Globus pallidus (tissue), 1 donor: ENCODE measurements at places on chromosomes 16 and 17.
A peak's percentile ranks its signal among the peaks of the same experiment; 100 is the strongest.

- DNase-seq: no peak
These were observed 1.6 kb downstream of the UBALD1 start for GRCh38 chr16:4612977-4613635.

DNA sequence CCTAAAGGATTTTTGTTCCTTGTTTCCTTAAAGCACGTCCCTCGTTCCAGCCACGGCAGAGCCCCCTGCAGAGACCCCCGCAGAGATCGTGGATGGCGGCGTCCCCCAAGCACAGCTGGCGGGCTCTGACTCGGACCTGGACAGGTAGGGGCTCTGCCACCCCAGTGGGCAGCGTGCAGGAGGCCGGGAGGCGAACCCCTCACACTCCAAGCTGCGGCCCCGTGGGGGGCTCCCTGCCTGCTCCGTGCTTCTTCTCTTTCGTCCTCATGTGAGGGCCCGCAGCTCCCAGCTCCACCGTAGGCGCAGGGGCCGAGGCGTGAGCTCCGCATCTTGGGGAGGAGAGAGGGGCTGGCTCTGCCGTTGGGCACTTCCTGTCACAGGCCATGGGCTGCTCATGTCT, 8.5 kb downstream of the TELO2 start:
- no peak for DNase-seq

DNA sequence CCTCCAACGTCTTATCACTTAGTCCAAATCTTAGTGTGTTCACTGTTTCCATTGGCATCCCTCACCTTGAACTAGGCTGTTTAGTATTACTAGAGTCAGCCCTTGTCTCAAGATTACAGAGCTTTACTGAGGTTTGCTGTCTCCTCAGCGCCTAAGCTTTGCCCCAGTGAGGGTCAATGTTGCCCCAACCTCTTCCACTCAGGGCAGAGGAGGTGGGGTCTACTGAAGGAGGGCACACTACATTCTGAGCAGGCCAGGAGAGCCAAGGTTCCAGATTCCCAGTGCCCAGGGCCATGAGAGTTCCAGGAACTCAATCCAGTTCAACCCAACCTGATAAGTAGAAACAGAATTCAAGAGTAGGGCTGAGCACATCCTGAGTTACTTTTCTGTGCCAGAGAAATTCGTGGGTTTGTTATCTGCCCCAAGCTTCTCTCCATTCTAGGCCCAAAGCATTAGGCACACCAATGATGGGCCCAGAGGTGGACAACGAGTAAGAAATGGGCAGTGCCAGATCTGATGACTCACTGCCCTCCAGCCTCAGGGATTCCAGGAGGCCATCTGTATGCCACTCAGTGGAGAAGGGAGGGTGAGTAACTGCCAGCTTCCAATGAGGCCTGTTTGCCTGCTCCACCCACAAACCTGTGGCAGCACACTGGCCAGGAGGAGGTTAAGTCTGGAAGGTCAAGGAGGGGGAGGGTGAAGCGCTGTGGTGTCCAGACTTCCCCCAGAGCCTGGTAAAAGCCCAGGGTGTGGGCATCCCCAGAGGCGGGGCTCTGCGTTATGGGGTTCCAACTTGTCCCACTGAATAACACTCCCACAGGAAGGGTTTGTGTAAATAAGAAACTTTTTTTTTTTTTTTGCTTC, 8.2 kb downstream of the TUBG2 start:
- no peak for DNase-seq

GRCh38 chr17:63550817-63551639, 751 bp downstream of the DCAF7 start:
- no peak for DNase-seq

GRCh38 chr16:3655396-3656159, 1.1 kb downstream of the DNASE1 start:
- DNase-seq: no peak

GRCh38 chr16:4641306-4641687, 16.7 kb downstream of the MGRN1 start:
- no peak for DNase-seq

- no peak for DNase-seq
These were observed 59.6 kb upstream of the CDH13 start for GRCh38 chr16:82567175-82567574.

GRCh38 chr16:26554030-26554429, 512.7 kb upstream of the C16orf82 start:
- DNase-seq: no peak

DNA sequence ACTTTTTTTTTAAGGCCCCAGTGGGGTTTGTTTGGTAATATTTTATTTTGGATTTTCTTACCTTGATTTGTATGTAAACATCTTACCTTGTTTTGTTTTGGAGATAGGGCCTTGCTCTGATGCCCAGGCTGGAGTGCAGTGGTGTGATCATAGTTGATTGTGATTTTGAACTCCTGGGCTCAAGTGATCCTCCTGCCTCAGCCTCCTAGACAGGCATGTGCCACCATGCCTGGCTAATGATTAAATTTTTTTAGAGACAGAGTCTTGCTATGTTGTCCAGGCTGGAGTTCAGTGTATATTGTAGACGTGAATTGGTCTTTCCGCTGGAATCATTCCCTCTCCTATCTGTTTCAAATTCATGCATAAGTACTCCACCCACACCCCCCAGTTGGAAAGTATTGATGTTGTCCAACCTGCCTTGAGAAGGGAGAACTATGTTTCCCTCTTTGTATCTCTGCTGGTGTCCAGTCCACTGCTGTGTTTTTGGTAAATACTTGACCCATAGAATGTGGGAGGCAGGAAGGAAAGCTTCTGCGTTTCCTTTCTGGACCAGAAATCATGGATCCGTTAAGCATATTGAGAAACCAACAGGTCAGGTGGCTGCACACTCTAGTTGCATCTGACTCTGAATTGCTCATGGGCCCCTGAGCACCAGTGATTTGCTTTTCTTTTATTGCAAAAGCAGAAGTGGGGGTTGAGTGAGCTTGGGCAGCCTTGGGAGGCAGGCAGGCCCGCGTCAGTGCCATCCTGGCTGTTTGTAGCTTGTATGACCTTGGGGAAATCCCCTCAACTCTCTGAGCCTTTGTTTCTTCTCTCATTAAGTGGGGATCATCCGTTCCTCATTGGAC, 25.0 kb downstream of the RMI2 start:
- no peak for DNase-seq

GRCh38 chr17:64638552-64639203, 23.4 kb downstream of the SMURF2 start:
- no peak for DNase-seq

DNA sequence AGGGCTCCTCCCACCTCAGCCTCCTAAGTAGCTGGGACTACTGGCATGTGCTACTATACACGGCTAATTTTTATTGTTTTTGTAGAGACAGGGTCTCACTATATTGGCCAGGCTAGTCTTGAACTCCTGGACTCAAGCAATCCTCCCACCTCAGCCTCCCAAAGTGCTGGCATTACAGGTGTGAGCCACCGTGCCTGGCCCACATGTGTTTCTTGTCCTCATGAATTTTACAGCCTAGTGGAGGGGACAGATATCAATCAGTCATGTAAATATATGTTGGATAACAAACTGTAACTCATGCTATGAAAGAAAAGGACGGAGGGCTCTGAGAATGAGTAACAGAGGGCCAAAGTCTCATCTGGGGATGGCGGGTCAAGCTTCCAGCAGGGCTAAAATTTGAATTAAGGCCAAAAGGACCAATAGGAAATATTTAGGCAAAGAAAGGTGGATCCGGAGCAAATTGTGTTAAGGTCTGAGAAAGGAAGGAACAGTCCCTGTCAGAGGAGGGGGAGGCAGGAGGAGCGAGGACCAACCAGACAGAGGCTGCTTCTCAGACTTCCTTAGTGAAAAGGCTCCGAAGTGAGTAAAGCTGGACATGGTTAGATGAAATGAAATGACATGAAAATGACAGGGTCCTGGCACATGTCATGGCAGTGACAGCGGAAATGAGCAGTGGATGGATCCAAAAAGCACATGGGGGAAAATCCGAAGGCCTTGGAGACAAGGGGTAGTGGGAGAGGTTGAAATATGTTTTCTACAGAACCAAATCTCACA, 3.8 kb downstream of the PDZD9 start:
- DNase-seq: no peak

DNA sequence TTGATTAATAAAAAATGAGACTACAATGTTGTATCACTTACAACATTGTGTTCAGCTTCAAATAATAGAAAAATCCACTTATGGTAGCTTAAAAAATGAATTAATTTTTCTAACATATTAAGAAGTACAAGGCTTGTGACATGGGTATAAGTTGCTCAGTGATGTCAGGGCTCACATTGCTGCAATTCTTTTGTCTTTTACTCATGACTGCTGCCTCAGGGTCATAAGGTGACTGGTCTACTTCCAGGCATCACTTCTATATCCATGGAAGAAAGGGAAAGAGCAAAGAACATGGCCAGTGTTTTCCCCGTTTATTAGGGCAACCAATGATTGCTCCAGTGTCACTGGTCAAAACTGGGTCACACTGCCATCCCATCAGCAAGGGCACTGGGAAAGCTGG, 295.3 kb downstream of the MAP2K4 start:
- DNase-seq: no peak

- DNase-seq: no peak
These were observed 374.0 kb downstream of the GRIN2A start for GRCh38 chr16:9808210-9808609.

GRCh38 chr17:74277935-74278334, 3.9 kb downstream of the DNAI2 start:
- DNase-seq: no peak

- no peak for DNase-seq
These were observed 6.0 kb upstream of the SLC16A3 start for GRCh38 chr17:82222816-82223215.

- DNase-seq: peak; percentile 20
These were observed 945 bp downstream of the SGSH start for GRCh38 chr17:80219013-80219762.

- DNase-seq: no peak
These were observed 42.1 kb downstream of the GPRC5B start for GRCh38 chr16:19842426-19843157.

GRCh38 chr16:78647491-78647890, 548.0 kb downstream of the WWOX start:
- DNase-seq: no peak

DNA sequence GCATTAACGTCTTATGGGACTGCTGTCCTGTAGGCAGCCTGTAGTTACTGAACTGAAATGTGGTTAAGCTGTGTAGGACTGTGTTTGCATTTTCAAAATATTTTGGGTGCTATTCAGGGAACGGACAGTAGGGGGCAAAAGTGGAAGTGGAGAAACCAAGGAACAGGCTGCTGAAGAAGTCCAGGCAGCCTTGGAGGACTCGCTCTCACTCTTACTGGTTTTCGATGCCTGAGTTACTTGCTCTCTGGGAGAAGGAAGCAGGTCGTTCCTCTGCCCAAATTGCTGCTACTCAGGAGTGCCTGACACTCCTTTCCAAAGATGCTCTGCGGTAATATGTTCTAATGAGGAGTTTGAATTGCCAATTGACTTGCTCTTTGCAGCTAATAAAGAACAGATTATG, 64.5 kb upstream of the RBFOX1 start:
- DNase-seq: peak; percentile 30

GRCh38 chr17:29716566-29716965, 93.9 kb upstream of the CORO6 start:
- no peak for DNase-seq

DNA sequence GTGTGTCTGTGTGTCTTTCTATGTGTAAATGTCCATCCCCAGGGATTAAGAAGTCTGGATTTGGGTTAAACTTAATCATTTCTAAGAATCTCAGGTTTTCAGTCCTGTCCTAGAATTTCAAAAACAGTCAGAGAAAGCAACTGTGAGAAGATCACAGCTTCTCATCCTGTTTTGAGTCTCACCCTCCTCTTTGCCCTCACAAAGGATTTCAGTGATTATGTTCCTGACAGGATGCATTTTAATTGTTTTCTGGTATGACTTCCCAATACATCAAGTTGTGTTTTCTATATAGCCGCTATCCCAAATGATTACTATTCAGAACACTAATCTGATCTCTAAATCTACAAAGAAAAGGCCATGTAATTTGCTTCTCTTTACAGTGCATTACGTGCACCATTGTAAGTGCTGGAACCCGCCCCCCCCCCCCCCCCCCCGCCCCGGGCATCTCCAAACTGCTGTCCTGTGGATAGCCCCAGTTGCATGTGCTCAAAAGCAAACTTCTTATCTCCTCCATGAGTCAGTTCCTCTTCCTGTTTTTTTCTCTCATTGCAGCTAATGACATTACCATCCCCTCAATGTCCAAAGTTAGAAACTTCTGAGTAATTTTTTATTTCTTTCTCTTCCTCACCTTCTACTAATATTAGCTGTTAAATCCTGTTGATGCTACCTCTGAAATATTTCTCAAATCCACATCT, 73.9 kb downstream of the CDH13 start:
- DNase-seq: no peak

- DNase-seq: no peak
These were observed 32.9 kb upstream of the SKAP1 start for GRCh38 chr17:48462946-48463345.

- DNase-seq: no peak
These were observed 895 bp downstream of the SEPTIN1 start for GRCh38 chr16:30381291-30382041.

DNA sequence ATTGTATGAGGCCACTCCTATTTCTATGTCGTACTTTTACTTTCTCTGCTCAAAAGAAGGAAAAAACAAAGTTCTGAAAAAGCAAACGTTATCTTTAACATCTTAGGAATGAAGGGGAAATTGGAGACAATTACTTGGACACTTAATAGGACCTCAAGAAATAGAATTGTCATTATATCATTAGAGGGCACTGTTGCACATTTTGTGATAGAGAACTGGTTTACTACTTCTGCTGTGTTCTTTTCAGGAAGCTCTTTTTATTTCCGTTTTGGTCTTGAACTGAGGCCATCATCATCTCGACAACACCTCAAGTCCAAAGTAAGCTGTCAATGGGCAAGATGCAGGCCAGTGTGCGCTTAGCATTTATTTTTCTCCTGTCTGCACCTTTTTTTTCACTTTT, 14.6 kb downstream of the COG4 start:
- no peak for DNase-seq

- DNase-seq: no peak
These were observed 49.5 kb downstream of the SRCIN1 start for GRCh38 chr17:38556239-38556638.

DNA sequence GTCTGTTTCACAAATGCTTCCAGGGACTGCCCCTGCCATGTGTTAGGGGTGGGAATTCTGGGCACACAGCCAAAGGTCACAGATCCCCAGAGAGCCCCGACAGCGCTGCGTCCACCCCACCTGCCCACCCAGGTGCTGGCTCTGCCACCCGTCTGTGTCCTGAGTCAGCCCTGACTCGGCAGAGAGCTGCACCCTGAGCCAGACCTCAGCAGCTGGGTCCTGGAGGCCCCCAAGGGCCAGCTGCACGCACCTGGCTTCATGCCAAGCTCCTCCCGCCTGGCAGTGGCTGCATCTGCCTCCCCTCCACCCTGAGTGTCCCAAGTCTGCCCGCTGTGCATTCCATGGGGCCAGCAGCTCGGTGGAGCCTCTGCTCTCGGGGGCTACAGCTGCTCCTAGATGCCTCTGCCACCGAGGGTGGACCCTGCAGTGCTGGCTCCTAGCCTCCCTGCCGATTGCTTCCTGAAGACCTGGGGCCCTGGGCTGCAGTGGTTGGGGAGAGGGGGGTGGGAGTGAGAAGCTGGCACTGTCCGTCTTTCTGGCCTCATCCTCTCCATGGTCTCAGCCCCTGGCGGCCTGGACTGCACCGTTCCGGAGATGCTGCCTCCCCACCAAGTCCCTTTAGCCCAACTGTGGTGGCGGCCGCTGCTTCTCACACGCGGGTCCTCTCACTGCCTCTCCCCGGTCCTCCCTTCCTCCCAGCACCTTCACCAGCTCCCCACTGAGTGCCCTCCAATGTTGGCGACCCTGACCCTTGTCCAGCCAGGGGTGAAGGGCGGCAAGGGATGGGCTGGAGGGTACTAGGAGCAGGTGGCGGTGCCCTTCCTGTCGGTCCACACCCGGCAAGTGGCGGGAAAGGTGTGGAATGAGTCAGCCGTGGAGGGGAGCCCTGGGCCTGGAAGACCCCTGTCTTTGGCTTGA, 3.0 kb downstream of the SECTM1 start:
- no peak for DNase-seq

GRCh38 chr16:57256601-57257395, 11.7 kb downstream of the ARL2BP start:
- DNase-seq: no peak
